ENCODE measurements at places on chromosomes 11 and 22. TPM values are rescaled to one million over a fixed set of nuclear protein-coding genes. Genes with fewer than 3 reads are reported as not detected.

DNA sequence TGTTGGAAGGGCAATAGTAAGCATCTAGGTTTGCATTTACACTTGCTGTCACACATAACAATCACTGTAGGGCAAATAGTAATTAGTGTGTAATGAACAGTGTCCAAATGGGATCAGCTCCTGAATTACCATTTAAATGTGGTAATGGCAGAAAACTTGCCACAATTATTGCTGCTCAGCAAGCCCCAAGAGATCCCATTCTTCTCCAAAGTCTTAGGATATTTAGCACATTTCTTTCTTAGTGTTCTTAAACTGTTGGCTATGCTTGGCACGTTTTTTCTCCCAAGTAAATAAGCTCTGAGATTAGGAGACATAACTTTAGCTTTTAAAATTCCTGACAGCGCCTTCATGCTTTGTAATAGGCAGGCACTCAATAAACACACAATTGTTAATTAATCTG, 1037.0 kb downstream of the DLG2 start:
- no peak for DNase-seq

- no peak for DNase-seq
Observed at GRCh38 chr11:102882389-102883024, 7.7 kb upstream of the MMP12 start.

DNA sequence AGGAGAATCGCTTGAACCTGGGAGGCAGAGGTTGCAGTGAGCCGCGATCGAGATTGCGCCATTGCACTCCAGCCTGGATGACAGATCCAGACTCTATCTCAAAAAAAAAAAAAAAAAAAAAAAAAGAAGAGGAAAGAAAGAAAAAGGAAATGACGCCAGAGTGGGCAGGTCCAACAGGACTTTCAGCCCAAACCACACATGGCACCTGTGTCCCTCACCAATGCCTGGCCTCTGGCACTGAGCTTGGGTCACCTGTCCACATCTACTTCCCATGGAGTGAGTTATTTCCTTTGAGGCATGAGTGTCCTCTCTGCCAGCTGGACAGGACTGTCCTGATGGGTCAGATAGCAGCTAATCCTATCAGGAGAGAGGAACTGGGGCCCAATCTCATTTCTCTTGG, 15.2 kb upstream of the GCAT start:
- no peak for DNase-seq

WNT7B gene
- total RNA-seq: not detected

OR5D16 gene
- not detected for total RNA-seq

GRCh38 chr11:68099474-68100405, 21.4 kb downstream of the CHKA start:
- peak; percentile 64 for DNase-seq

TOLLIP gene
- 41.8 TPM for total RNA-seq

GRCh38 chr11:69982690-69983570, 95.2 kb upstream of the ANO1 start:
- DNase-seq: no peak

- no peak for DNase-seq
Observed at GRCh38 chr11:100941033-100941432, 188.6 kb downstream of the PGR start.

PATE2 gene
- total RNA-seq: not detected

DNA sequence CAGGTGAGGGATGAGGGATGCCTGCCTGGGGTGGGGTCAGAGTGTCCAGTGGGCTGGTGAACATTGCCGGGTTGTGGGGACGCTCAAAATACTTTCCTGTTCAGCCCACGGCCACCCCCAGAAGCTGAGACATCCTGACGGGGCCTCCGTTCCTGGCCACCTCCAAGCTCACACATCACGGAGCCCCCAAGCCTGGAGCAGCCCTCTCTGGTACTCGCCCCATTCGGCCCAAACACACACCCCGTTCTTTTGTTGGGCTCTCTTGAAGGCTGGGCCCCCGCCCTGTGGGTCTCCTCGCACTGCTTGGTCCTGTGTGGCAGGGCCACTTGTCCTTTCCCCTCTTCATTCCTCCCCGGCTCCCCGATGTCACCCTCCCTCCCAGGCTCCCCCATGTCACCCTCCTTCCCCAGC, 442.6 kb downstream of the TBC1D22A start:
- no peak for DNase-seq

DNA sequence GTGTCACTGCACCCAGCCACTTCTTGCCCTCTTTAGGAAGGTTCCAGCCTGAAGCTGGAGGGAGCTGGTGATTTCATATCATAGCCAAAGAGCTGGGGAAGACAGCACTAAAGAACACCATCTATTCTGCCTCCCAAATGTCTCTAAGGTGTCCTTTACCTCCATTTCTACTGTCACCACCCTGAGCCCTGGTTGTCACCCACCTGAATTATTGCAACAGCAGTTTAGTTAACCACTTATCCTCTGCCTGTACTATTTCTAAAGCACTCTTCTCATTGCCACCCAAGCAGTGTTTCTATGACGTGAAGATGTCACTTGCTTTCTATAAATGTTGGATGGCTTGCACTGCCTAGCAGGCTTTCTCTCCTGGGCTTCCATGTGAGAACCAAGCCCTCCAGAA, 69.4 kb upstream of the EED start:
- DNase-seq: no peak

Data from CD8-positive, alpha-beta memory T cell (primary cell).